ENCODE measurements at places on chromosomes 2 and 18.

DNA sequence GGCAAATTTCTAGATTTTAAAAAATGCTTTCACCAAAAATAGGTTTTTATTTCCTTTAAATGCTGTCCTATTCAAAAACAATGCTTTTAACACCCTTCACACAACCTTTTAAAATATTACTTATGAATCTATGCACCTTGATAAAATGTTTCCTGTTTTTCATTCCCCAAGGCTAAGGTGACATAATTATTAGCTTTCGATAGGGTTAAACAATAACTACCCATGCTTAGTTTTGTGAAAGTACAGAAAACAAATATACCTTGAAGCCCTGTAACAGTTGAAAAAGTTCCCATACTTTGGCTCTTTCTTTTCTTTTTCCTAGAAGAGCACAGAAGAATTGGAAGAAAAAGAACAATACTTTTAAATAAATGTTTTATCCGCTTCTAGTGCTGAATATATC, 54.9 kb upstream of the ITPRID2 start:
- no peak for DNase-seq

- DNase-seq: no peak
Measured at GRCh38 chr2:241560883-241561474, 2.4 kb downstream of the BOK start.

GRCh38 chr2:77834360-77835002, 312.3 kb upstream of the LRRTM4 start:
- no peak for DNase-seq

GRCh38 chr2:40455661-40456060, 3.8 kb upstream of the SLC8A1 start:
- DNase-seq: no peak

DNA sequence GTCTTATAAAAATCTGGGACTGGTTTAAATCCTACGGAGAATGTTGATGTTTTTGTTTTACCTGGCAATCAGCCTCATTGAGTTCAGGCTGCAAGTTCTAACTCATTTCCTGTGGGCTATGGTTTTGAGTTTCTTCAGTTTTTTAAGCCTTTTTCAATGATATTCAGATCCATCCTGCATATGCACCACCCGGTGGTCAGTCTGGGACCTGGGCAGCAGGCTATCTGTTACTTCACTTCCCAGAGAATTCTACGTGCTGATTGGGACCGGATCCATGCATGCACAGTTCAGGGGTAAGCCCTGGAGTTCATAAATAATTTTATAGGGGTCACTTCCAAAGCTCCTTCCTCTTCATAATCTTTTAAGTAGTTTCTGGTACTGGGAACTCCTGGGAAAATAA, 339.2 kb upstream of the HNRNPA3 start:
- DNase-seq: no peak

DNA sequence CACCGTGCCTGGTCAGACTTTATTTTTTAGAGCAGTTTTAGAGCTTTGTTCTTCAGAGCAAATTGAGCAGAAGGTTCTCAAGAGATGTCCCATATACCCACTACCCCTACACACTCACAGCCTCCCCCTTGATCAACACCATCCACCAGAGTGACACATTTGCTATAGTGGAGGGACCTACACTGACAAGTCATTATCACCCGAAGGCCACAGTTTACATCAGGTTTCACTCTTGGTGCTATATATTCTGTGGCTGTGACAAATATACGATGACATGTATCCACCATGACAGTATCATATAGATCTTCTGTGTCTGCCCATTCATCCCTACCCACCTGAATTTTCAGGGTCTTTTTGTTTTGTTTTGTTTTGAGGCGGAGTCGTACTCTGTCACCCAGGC, 15.4 kb upstream of the ATP6V1C2 start:
- DNase-seq: no peak

DNA sequence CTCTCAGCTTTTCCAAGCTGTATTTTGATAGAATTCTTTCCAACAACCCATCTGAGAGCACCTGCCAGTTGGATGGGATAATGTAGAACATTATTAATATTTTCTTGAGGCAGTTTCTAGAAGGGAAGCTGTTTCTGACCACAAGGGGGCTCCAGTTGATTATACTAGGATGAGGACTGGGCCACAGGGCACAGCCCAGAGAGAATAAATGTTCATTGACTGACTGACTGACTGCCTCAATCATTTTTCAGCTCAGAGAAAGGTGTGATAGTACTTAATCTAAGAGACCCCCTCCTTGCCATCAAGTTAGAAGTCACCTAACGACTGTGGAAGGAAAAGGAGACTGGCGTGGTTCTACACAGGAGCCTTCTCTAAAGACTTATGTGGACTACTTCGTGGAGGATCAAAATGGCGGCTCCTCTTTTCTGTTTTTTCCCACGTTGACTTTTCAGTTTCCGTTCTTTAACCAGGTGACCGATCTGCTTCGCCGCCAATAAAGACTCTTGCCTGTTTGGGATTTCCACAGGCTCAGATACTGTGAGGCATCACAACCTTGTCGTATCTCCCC, 31.9 kb upstream of the CREG2 start:
- peak; percentile 79 for DNase-seq

- no peak for DNase-seq
Measured at GRCh38 chr2:30110773-30111172, 36.0 kb upstream of the YPEL5 start.

DNA sequence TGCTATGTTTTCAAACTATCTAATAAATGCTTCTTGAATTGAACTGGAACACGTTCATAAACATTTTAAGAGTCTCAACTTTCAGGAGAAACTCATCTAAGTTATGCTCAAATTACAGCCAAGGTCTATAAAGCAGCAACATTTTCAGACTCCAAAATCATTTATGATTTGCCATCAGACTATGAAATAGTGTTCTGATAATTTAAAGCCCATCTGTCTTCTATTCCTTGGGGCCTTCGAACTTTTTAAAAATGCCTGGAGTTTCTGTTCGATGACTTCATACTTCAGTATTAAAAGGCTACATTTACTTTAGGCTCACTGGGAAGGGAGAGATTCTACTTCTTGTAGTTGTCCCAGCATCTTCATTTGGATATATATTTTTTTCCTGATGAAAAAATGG, 73.6 kb upstream of the NXPH2 start:
- DNase-seq: no peak

- DNase-seq: no peak
Measured at GRCh38 chr2:176080540-176081375, 3.0 kb downstream of the EVX2 start.

GRCh38 chr2:88903749-88904353, 212.4 kb downstream of the RPIA start:
- peak; percentile 45 for DNase-seq

- peak; percentile 39 for DNase-seq
Measured at GRCh38 chr2:234873828-234874173, 78.0 kb upstream of the SH3BP4 start.

GRCh38 chr2:65794994-65795393, 362.6 kb upstream of the SPRED2 start:
- no peak for DNase-seq

DNA sequence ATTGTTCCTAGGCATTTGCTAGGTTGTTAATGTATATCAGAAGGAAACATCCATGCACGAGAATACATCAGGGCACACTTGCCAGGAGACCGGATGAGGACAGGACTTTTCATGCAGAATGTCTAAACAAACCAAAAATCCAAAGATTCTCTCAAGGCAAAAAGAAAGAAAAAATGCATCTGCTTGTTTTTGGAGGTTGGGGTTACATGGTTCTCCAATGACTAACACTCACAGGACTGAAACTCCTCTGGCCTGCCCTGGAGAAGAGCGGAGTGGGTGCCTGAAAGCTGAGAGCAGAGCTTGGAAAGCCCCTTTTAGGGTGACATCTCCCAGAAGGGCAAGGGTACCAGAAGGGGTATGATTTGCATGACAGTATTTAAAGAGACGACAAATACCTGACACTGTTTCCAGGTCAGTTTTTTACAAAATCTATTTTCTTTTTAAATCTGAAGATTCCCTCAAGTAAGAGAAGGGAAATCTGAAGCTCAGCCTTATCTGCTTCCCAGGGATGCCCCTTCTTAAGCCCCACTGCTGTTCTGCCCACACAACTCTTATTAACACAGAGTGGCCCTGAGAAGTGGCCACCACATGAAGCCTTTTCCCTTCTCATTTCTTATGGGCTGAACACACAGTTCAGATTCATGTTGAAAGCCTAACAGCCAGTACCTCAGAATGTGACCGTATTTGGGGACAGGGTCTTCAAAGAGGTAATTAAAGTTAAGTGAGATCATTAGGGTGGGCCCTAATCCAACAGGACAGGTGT, 216.4 kb downstream of the STK39 start:
- DNase-seq: no peak

GRCh38 chr2:241563981-241564595, 5.5 kb downstream of the BOK start:
- DNase-seq: no peak

GRCh38 chr18:79974025-79974654, 9.7 kb downstream of the HSBP1L1 start:
- DNase-seq: no peak

- no peak for DNase-seq
Measured at GRCh38 chr2:34815052-34815741, 1216.1 kb upstream of the FAM98A start.

DNA sequence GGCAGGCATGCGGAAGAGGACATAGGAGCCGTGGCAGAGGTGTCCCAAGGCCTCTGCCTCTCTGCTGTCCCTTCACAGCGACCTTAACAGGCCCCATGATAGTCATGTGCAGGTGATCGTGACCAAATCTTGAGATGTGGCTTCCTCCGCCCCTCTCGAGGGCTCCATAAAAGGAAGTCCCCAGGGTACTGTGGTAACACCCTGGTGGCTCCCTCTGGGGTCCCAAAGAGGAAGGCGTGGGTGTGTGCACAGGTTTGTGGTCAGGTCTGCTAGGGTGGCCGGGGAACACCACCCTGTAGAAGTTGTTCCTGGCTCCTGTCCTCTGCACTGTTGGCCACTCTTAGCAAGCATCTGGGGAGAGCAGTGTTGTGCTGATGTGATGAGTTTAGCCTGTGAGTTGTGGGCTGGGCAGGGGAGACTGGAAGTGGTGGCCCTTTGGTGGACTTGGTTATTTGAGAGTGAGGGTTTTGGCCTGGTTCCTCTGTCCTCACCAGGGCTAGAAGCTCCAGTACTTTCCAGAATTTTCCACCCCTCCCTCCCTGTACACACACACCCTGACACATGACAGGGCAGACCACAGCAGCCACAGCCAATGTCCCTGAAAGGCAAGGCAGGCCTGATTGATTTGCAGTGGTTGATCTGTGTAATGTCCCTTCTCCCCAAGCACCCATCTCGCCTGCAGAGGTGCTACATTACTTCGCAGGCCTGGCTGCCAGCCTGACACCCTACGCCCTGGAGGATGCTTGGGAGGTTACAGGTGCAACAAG, 68.9 kb upstream of the BOD1L2 start:
- DNase-seq: no peak

DNA sequence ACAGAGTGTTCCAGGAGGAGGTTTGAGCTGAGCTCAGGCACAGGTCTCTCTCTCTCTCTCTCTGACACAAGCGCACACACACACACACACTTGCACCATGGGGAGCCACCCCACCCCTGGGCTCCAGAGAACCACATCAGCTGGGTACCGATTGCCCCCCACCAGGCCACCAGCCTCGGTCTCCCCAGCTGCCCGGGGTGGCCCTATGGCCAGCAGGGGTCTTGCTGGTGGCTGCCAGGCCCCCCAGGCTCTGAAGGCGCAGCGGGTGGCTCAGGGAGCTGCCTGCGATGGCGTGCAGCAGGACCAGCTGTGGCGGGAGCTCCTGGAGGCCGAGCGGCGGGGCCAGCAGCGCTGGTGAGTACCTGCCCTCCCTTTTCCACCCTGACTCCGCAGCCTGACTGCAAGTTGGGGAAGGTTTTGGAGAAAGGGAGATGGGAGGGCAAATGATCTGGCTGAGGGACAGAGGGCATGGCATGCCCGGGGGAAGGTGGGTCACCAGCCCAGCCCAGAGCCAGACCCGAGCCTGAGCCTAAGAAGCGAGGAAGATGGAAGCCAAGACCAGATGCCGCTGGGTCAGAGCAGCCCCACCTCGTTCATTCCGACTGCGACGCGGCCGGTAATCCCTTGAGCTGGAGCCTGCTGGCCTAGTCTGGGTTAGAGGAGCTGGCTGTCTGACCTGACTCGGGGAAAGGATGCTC, 21.9 kb upstream of the SLC66A3 start:
- no peak for DNase-seq

GRCh38 chr2:20650393-20650876, 463 bp downstream of the HS1BP3 start:
- DNase-seq: peak; percentile 33

- DNase-seq: no peak
Measured at GRCh38 chr18:74950479-74950878, 258.5 kb downstream of the PTGR3 start.

GRCh38 chr2:60764736-60765534, 8.9 kb downstream of the PAPOLG start:
- no peak for DNase-seq

GRCh38 chr2:196268538-196269338, 97.4 kb upstream of the STK17B start:
- DNase-seq: peak; percentile 25

- DNase-seq: no peak
Measured at GRCh38 chr2:153299809-153300208, 178.8 kb downstream of the RPRM start.

DNA sequence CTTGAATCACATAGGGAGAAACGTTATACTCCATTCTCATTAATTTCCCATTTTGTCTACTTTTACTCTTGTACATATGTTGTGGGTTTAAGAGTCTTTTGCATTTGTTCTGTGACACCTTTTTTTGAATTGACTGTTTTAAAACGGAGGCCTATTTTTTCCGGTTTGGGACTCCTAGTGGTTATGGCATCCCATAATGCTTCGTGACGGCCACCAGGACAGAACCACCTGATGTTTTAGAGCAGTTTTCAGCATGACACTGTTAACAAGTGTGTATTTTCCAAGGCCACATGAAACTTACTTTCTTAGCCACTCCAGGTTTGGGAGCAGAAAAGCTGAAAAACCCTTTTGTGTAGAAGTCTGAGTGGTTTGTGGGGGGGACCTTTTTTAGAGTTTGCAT, 8.4 kb downstream of the SOX11 start:
- DNase-seq: no peak

- no peak for DNase-seq
Measured at GRCh38 chr18:7467708-7468466, 99.2 kb upstream of the PTPRM start.

DNA sequence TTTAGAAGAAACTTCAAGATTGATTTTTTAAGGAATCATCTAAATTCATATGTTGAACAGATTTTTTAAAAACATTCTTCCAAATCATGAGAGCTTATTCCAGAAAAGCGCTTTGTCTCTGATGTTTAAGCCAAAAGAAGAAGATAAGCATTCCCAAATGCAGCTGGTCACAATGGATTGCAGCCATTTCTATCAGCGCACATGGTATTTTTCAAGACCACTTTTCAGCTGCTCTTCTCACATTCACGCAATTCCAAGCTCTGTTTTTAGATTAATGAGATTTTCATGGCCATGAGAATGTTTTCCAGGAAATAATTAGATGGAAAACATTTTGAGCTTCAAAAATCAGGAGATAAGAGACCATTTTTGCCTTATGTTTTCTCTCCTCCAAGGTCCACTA, 8.7 kb downstream of the OSBPL1A start:
- DNase-seq: no peak

- peak; percentile 12 for DNase-seq
Measured at GRCh38 chr2:24050041-24050979, 769 bp downstream of the FKBP1B start.

- DNase-seq: peak; percentile 36
Measured at GRCh38 chr2:169462896-169463695, 16.2 kb upstream of the BBS5 start.

All from dermis microvascular lymphatic vessel endothelial cell (primary cell).